ENCODE measurements at places on chromosomes 2 and 18. TPM values are rescaled to one million over a fixed set of nuclear protein-coding genes. Genes with fewer than 3 reads are reported as not detected.

DNA sequence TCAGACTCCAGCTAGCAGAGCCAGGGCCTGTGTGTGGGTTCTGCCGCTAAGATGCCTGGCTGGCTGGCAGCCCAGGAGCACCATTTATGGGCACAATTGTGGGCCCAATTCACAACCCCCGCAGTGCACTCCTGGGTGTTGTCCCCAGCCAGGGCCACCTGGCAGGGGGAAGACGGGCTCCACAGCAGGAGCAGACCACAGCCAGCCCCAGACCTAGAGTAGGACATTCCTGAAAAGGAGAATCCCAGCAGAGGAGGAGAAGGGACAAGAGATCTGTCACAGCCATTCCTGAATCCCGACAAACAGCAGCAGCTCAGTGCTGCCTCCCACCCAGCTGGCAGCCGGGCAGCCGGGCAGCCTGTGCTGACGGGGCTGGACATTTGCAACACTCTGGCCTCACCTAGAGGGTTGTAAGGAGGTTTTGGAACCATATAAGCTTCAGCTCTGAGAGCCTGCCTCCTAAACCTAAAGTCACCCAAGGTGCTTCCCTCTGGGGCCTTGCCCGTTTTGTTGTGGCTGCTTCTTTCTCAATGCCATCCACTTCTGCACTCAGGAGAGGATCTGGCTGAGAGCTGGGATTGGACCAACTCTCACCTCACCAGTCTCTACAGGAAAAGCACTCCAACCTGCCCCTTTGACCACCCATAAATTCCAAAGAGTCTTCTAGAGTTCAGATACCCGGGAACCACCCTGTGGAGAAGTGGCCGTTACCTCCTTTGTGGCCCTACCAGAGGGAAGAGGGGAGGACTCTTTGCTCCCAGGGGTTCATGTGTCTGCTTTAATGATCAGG, 4.1 kb upstream of the TMEM177 start:
- no peak for DNase-seq

CRYBA2 gene
- polyA plus RNA-seq: not detected

RAPH1 gene
- 13.4 TPM for polyA plus RNA-seq

DNA sequence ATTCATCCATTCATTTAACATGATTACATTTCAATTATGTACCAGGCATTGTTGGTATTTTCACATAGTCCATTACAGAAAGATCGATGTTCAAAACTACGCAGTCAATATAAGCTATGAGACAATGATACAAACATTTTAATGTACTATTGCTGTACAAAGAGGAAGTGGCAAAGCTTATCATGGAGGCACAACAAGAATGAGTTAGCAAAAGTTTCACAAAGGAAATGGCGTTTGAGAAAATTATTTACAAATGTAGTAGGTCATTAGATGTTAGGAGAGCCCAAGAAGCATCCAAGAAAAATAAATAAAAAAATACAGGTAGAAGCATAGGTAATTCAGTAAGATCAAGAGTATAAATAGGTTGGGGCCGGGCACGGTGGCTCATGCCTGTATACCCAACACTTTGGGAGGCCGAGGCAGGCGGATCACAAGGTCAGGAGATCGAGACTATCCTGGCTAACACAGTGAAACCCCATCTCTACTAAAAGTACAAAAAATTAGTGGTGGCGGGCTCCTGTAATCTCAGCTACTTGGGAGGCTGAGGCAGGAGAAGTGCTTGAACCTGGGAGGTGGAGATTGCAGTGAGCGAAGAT, 1730.8 kb upstream of the CELF4 start:
- DNase-seq: no peak

- peak; percentile 35 for DNase-seq
Measured at GRCh38 chr18:48797841-48798255, 152.9 kb downstream of the SMAD7 start.

PARD3B gene
- polyA plus RNA-seq: 33.2 TPM

Measured in renal pelvis (tissue), 12 donors.